ENCODE measurements at places on chromosomes 4 and X.

DNA sequence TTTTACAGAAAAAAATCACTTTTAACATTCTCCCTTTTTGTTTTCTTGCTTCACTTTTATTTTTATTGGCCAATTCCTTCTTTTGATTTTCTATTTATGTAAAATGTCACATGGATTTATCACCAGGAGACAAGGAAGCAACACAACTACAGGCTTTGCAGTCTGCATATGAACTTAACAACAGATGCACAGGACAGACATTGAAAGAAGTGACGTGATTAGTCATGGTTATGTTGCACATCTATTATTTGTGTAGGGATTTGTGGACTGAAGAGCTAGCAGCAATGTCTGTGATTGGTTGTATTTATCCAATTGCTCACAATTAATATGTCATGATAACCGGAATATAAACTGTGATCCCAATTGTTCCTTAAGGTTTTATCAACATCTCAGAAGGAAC, 147.8 kb upstream of the KLF3 start:
- no peak for DNase-seq

DNA sequence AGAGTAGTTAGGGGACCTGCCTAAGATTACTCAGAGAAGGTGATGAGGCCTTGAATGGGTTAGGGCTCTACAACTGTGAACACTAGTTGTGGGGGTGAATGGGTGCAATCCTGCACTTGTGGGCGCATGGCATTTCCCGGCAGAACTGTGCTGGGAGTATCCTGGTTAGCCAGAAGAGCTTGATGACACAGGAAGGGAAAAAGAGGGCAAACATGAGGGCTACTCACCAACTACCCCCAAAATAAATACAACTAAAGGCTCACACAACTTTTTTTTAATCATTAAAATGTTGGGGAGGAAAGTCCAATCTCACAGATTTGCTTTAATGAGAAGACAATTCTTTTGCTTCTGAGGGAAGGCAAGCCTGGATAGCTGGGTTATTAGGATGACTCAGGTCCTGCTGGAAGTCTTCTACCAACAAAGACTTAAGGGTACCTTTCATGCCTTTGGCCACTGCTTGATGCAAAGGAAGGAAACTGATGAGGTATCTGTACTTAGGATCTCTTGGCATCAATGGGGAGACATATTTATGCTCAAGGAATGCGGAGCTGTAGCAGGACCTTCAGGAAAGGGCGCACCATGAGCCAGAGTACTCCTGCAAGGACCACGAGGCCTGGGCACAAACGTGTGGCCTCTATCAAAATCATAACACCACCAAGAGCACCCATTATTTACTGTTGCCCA, 2.6 kb downstream of the PHKA2 start:
- no peak for DNase-seq

DNA sequence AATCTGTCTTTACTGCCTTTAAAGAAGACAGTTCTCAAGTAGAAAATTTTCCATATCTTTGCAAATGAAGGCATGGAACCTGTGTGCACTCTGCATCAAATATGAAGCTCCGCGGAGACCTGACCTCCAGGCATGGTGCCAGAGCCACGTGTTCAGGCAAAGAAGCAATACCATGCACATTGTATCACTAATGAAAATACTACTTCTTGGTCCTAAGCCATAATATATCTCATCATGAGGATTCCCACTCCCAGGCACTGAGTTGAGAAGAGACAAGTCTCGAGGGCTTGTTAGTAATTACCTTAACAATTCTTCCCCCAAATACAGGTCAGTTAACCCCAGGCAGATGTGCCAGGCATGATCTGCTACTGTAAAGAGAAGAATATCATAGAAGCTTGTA, 56.7 kb downstream of the PCDH19 start:
- no peak for DNase-seq

- DNase-seq: no peak
Measured at GRCh38 chr4:40614031-40614430, 15.6 kb downstream of the RBM47 start.

- no peak for DNase-seq
Measured at GRCh38 chr4:181830404-181831035, 412.7 kb upstream of the TENM3 start.

- DNase-seq: no peak
Measured at GRCh38 chr4:182219411-182220056, 23.7 kb upstream of the TENM3 start.

DNA sequence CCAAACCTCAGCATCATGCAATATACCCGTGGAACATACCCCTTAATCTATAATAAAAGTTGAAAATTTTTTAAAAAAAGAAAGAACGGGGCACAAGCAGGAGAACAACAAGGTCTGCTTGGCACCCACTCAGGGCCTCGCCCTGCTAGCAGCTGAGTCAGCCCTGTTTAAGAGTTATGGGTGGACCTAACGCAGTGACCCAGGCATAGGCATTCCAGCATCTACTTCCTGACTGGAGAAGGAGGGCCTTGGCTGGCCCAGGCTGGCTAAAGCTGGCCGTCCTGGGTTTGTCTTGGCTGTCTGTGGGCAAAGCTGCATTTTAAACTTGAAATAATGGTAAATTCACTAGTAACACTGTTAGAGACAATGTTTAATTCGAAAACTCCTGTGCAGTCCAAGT, 236.7 kb upstream of the PGRMC2 start:
- DNase-seq: no peak

DNA sequence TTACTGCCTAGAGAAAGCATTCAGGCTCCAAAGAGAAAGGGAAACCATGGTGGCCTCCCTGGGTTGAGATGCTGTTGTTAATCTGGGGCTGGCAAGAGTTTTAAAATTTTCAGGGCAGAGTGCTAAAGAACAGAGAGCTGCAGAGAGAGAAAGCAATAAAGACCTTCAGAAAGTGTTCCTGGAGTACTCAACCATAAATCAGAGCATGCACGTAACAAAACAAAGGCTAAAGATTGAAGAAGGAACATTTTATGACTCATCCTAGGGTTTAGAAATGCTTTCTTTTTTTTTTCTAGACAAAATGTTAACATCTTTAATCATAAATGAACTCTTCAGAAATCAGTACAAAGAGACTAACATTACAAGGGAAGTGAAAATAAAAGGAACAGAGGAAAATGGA, 562.3 kb upstream of the NDST4 start:
- no peak for DNase-seq

DNA sequence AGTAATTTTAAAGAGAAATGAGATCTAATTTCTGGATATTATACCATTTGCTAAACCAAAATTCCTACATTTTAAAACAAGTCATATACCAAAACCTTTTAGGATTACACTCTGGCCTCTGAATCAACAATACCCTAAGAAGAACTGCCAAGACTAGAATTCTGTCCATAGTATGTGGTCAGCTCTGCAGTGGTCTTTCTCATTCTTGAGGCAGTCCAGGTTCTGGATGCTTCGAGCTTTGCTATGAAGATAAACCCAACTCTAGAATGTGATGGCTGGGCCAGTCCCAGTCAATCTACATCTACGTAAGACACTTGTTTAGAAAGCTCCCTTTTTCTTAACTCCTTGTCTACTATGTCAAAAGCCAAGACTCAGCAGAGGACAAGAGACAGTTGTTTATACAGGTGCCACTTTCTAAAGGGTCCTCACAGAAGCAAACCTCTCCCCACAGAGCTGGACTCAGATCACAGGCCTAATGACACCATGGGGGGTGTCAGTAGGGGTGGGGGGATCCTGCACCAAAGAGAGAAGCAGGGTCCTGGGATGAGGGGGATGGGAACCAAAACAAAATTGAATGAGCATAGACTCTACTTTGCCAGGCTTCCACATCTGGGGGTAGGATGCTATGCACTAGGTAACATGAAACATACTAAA, 63.2 kb downstream of the SH3RF1 start:
- no peak for DNase-seq

DNA sequence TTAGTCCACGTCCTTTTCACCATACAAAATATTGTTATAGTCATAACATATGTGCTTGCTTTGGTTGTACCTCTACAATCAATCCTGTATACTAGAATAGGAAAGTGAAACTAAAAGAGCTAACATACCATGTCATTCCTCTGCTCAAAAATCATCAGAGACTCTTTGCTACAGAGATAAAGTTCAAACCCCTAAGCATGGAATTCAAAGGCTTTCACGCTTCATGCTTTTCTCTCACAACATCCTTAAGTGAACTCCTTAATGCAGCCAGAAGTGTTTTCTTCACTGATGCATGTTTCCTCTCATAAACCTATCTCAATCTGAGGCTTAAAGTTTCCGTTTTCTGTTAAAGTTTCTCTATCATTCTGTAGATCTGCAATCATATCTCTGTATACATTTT, 744.6 kb upstream of the IGFBP7 start:
- DNase-seq: no peak

DNA sequence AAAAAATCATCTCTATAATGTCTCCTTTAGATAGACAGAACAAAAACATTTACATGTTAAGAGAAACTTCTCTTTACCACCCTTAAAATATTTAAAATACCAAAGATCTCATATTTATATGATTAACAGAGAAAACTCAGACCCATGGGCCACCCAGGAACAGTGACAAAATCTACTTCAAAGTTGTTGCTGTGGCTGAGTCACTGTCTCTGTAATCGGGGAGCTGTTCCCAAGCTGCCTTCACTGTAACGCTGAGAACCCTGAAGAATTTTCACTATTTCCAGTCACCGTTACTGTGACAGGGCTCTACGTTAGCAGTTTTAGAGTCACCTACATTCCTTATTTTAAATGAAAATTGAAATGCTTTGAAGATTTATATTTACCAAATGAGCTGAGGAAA, 9.0 kb upstream of the DAPP1 start:
- no peak for DNase-seq

DNA sequence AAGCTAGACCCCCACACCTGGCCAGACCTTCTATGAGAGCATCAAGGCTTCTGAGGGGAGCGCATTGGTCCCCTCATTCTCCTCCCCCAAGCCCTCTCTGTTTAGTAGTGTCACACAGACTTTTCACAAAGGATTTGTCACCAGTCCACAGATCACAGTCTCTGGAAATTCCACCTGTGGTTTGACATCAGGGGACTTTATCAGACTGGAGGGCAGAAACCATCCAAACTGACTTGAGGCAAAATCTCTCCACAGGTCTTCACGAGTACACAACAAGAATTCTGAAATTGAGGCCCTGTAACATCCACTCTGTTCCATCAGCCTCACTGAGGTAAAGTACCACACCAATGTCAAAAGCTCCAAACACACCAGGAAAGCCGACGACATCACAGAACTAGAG, 112.5 kb downstream of the SH3KBP1 start:
- no peak for DNase-seq

- DNase-seq: no peak
Measured at GRCh38 chrX:93637591-93637990, 35.8 kb downstream of the NAP1L3 start.

DNA sequence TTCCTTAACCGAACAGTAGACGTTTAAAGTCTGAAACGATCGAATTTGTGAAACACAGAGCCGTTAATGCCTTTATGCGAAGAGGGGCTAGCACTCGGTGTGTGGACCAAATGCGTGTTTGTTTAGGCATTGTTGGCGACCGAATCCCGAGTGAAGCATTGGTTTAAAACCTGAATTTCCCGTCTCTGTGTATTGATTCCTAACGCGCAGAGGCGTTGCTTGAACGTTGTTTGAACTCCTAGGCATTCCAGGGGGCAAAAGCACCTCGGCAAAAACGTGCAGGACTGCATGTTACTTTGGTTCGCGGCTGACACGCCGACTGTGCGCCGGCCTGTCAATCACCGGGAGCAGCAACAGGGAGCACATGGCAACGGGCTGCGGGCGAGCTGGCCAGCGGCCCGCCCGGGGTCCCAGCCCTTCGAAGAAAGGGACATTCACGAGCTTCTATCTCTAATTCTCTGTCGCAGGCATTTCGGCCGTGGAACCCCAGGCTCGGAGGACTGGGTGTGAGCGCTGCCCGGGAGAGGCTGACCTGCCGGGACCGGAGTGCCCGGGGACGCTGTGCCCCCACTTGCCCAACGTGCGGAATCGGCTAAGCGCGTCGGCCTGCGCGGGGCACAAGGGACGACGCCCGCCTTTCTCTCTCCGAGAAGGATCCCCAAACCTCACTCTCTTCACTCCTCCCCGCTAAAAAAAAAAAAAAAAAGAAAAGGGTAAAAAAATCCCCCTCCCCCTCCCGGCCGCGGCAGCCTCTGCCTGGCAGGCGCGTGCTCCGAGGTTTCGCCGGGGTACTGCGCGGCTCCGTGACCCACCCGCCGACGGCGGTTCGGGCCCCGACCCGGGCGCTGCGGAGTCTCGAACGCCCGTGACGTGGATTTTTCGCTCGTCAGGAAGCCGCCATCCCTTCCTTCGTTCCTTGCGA, 810 bp downstream of the SPRY1 start:
- peak; percentile 14 for DNase-seq

DNA sequence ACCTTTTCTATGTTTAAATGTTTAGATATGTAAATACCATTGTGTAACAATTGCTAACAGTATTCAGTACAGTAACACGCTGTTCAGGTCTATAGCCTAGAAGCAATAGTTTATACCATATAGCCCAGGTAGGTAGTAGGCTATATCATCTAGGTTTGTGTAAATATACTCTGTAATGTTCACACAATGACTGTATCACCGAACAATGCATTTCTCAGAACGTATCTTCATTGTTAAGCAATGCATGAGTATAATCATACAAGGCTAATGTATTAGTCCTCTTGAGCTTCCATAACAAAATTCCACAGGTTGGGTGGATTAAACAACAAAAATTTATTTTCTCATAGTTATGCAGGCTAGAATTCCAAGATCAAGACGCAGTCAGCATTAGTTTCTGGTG, 22.7 kb downstream of the ARMCX4 start:
- no peak for DNase-seq

GRCh38 chr4:156873799-156874198, 97.8 kb downstream of the PDGFC start:
- no peak for DNase-seq

DNA sequence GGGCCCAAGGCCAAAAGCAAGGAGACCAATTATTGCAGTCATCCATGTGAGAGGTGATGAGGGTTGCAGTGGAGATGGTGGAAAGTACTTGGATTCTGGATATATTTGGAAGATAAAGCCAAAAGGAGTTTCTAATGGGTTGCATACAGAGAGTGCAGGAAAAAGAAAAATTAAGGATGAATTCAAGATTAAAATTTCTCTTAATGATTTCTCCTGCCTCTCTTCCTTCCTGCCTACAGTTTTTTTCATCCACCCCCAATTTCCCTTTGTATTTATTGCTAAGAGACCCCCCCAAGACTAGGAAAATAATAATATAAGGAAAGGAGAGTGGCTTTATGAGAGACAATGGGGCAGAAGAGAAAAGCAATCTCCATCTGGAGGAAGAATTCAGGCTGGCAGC, 8.6 kb upstream of the FGF5 start:
- no peak for DNase-seq

DNA sequence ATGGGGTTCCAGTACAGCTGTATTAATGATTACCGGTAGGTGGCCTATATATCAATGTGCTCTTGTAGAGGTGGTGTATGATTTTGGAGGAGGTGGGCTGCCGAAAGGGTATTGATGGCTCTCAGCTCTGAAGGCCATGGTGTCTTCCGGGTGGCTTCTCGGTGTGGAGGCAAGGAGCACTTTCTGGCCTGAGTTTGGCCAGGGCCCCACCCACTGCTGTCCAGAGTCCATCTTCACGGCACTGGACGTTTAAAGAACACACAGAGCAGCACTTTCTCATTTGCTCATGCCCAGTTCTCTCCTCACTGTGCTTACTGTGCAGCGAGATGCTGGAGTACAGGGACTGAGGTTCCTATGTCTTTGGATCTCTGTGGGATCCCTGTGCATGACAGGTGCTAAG, 16.1 kb downstream of the BST1 start:
- no peak for DNase-seq

GRCh38 chr4:159018062-159018629, 84.7 kb upstream of the RAPGEF2 start:
- no peak for DNase-seq

GRCh38 chr4:156792462-156793085, 179.0 kb downstream of the PDGFC start:
- no peak for DNase-seq

All from T-helper 1 cell (primary cell).